ENCODE measurements at places on chromosomes 7 and 10.

- no peak for DNase-seq
These were observed 601.8 kb downstream of the PARD3 start for GRCh38 chr10:34213193-34213804.

DNA sequence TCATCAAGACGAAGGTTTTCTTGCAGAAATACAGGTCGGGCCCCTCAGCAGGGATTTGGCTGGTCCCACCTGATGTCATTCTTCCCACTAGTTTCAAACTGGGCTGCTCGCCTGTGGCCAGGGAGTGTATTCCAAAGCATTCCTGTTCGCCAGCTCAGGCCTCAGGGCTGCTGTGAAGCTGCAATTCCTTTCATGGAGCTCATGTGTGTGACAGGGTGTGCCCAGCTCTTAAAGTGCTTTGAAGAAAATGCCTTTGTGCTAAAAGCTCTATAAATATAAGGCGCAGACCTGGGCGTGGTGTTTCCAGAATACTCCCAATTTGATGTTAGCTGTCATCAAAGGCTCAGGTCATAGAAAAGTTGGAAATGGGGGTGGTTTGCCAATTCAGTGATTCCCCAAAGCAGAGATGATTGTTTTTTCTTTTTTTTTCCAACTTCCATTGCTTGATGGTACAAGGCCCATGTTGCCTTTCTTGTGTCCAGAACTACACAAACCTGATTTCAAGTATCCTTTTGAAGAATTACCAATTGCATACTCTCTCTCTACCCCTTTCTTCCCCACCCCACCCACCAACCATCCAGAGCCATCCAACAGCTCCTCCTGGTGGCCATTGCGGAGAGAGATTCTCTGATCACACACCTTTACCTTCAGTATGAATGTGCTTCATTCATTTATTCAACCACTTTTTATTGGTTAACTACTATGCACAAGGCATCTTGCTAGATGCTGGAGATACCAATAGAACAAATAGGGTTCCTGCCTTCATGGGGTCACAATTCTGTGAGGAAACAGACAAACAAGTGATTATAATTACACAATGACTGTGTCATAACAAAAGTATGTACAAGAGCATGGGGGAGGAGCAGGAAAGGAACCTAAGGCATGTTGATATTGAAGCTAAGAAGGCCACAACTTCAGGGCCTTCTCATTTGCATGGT lies 297.3 kb upstream of the LYZL1 start:
- DNase-seq: peak; percentile 67

GRCh38 chr10:132205650-132206376 lies 19.1 kb downstream of the DPYSL4 start:
- no peak for DNase-seq

- DNase-seq: no peak
These were observed 3.7 kb downstream of the LAMTOR4 start for GRCh38 chr7:100152404-100152803.

GRCh38 chr10:111716032-111716431 lies 467.5 kb downstream of the GPAM start:
- no peak for DNase-seq

DNA sequence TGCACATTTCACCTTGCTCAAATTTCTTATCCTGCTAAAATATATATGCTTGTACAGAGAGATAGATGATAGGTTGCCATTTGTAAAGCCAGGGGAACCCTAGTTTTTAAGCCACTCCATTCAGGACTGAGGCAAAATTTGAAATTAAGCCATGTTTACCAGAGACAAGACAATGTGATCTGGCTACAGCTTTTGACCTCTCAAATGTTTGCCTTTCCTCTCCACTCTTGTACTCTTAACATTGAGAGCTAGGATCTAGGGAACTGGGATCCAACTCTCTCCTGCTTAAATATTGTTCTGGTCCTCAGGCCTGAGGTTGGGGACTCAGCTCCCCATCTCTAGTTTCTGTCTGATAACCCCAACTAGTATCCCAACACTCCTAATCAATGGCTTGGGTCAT lies 15.9 kb downstream of the HYAL4 start:
- no peak for DNase-seq

DNA sequence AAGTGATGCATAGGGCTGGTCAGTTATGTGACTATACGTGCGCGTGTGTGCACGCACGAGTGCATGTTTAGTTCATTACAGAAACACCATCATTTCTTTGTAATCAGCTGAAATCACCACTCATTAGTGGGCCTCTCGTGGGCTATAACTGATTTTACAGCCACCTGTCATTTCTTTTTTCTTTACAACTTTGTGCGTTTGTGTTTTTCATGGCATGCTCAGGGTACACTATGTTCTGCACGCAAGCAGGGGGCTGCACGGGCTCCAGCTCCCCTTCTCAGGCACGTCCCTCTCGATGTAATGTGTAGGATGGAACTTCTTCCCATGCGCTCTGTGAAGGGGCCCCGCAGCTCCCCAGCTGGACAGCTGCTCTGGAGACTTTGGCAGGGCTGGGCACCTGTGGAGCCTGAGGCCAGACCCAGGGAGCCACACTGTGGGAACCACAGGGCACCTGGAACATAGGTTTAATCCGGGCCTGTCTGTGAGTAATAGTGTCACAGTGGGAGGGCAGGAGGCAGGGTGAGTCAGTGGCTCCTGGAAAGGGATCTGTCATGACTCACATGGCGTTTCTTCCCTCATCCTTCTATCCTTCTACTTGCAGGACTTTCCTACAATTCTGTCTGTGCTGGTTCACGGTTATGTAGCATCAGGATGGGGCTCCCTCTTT lies 4.9 kb downstream of the GCK start:
- no peak for DNase-seq

DNA sequence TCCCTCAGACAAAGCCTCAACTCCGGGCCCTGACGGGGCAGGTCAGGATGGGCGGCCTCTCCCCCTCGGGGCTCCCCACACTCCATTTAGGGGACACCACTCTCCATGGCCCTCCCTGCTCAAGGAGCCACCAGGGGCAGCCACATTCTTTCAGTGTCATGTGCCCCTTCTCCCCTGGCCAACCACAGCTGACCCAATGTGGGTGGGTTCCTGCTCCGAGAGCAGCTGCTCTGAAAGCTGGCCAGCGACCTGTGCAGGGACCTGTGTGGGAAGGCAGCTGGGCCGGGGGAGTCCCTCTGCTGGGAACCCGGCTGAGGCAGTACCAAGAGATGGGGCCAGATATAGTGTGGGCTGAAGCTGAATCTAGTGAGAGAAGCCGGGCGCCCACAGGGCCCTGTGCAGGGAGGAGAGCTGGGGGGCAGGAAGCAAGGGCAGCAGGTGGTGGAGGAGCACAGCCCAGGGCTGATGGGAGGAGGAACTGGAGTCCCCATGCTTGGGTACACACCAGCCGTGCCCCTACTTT lies 40.6 kb upstream of the NPFFR1 start:
- DNase-seq: no peak

DNA sequence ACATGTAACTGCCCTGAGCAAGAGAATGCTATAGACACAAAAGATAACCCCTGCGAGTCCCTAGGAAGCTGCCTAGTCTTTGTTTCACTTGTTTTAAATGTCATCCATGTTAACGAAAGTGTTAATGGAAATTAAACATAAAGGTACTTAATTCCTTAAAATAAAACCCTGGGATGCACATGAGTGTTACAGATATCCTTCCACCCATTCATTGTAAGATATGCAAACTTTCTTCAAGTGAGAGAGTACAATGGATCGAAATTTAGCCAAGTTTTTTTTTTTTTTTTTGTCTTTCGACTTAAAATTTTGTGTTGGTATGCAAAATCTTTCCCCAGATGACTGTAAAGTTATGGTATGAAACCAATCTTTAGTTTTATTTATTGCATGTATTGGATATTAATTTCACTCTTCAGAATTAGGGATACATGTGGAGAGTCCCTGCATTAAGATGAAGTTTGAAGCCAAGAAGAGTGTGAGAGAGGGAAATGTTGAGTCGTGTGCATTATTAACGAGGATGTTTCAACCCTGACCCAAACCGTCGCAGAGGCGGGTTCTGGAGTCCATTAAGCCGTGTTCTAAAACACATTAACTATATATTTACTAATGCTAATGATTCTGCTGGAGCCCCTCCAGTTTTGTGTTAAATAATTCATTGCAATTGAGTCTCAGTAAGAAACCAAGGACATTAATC lies 1.6 kb downstream of the CDK14 start:
- DNase-seq: peak; percentile 78

- no peak for DNase-seq
These were observed 27.5 kb downstream of the TLX1 start for GRCh38 chr10:101158459-101159058.

DNA sequence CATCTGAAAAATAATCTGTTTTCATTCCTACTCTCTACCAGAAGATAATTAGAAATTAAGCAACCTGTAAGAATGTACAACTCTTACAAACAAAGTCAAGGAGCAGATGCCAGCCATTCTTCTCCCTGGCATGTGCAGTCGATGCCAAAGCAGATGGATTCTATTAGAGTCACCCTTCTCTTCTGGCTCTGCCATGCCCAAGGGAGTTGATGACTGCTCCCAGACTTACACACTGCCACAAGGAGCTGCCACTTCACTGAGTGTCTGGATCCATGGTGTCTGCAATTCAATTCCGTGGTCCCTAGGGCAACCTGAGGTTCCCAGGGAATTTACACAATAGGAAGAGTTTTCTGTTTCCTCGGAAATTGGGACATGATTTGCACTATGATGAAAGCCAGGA lies 89.1 kb upstream of the IFRD1 start:
- no peak for DNase-seq

- no peak for DNase-seq
These were observed 1039.7 kb downstream of the NRG3 start for GRCh38 chr10:82914655-82915136.

- peak; percentile 4 for DNase-seq
These were observed 87.1 kb downstream of the POLR1F start for GRCh38 chr7:19621740-19622139.

- no peak for DNase-seq
These were observed 616.4 kb upstream of the GHITM start for GRCh38 chr10:83522881-83523386.

- DNase-seq: no peak
These were observed 190.1 kb downstream of the PLXDC2 start for GRCh38 chr10:20006169-20006870.
